ENCODE measurements at places on chromosomes 2 and 18. TPM values are rescaled to one million over a fixed set of nuclear protein-coding genes. Genes with fewer than 3 reads are reported as not detected.
A peak's percentile ranks its signal among the peaks of the same experiment; 100 is the strongest.

DNA sequence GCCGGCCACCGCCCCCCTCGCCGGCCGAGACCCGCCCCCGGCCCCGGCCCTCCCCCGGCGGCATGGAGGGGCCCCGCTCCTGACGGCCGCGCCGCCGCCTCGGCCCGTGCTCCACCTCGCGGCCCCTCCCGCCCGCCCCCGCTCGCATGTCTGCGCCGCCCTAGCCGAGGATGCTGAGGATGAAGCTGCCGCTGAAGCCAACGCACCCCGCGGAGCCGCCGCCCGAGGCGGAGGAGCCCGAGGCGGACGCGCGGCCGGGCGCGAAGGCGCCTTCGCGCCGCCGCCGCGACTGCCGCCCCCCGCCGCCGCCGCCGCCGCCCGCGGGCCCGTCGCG is 397 bp downstream of the ZCCHC2 start:
- no peak for DNase-seq

GRCh38 chr2:197211881-197212342 is 98.7 kb downstream of the ANKRD44 start:
- DNase-seq: no peak

- DNase-seq: no peak
Observed at GRCh38 chr18:32366586-32367538, 103.8 kb downstream of the GAREM1 start.

DNA sequence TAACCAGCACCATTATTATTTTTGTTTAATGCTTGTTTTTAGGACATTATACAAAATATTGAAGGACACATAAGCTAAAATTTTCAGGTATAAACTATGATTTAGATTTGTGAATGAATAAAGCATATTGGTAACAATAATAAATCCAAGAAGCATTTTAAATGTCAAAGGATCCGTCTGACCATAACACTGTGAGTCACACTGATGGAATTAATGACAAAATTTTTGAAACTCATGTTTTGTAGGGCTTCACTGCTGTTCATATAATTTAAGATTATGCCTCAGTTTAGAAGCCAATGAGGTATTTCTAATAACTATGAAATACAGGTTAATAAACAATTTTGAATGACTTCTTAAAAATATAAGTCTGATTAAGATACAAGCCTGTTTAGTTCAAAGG is 124.6 kb downstream of the TMEFF2 start:
- no peak for DNase-seq

- DNase-seq: no peak
Observed at GRCh38 chr2:5851410-5851809, 159.2 kb downstream of the SOX11 start.

GRCh38 chr2:118881490-118882129 is 34.2 kb upstream of the EN1 start:
- peak; percentile 71 for DNase-seq

GRCh38 chr18:58335821-58336220 is 291.8 kb downstream of the NEDD4L start:
- no peak for DNase-seq

- DNase-seq: no peak
Observed at GRCh38 chr2:104678181-104678580, 175.7 kb upstream of the POU3F3 start.

DNA sequence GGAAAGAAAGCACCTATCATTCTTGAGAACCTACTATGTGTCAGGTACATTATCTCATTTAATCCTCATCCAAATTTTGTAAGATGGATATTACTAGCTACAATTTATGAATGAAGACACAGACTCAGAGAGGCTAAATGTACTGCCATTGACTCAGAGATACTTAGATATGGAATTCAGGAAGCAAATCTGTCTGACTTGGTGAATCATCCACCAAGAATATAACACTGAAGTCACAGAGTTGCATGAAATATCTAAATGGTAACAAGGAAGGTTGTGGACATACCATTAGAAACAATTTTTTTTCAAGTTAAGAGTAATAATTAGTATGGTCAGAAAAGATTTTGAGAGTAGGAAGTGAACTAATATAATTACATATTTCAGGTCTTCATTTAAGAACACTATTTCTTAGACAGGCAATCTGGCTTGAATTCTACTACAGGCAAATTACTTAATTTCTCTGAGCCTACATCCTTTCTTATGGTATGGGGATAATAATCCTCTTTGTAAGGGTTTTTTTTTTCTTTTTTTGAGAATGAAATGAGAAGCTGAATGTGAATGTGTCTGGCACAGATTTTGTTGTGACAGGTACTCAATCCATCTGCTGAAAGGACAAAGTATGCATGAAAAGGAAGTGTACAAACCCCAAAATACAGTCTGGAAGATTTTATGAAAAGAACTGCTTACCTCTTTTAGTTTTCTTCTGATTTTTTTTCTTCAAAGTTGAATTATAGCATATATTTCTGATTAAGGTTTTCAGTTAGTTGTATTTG is 14.8 kb upstream of the C2orf66 start:
- DNase-seq: no peak

GRCh38 chr2:136251197-136251884 is 133.4 kb upstream of the CXCR4 start:
- no peak for DNase-seq

GRCh38 chr2:72350852-72351251 is 203.2 kb upstream of the CYP26B1 start:
- DNase-seq: no peak

DNA sequence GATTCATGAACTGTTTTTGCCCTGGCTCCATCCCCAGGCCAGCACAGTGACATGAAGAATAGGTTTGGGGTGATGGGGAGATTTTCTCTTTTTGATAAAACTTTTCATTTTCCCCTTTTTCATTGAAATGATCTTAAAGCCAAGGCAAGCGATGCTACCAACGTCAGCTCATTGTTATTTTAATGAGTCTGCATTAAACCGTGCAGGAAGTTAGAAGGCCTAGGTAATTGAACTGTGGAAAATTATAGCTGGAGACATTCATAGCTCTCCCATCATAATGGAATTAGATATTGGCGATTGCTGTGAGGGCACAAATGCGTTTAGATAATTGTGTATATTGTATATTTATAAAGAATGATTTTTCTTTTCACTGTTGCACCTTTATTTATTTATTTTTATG is 33.2 kb downstream of the SMARCAL1 start:
- no peak for DNase-seq

GRCh38 chr2:48978131-48978530 is 176.2 kb downstream of the FSHR start:
- DNase-seq: no peak

Gene BARD1
- 15.6 TPM for total RNA-seq

Gene MOGAT1
- total RNA-seq: not detected

Gene HOXD10
- not detected for total RNA-seq

Gene LYPD1
- total RNA-seq: not detected

Gene AAK1
- 17.1 TPM for total RNA-seq

Gene ANAPC1
- 112 TPM for total RNA-seq

All from K562 (cell line).